ENCODE measurements at places on chromosomes 3 and 15.

DNA sequence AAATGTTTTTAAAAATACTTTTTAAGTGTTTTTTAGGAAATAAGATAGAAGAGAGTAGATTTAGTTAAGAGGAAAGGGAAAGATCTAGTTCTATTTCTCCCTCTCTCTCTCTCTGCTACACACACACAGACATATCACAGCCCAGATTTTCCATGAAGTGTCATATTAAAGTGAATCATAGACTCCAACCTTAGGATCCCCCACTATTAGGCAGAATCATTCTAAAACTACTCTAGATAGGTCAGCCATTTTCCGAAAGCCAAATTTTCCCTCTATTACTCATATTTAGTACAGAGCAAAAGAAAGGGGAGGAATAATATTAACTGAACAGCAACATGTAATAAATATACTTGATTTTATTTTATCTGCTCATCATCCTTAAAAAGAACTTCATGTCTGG lies 45.1 kb upstream of the RSL24D1 start:
- DNase-seq = no peak

DNA sequence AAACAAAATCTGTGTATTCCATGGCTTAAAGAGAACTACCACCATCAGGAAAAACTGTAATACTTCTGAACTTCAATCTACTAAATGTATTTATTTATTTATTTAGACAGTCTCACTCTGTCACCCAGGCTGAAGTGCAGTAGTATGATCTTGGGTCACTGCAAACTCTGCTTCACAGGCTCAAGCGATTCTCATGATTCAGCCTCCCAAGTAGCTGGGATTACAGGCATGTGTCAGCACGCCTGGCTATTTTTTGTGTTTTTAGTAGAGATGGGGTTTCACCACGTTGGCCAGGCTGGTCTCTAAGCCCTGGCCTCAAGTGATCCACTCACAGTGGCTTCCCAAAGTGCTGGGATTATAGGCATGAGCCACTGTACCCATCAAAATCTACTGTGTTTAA lies 202.3 kb upstream of the POU1F1 start:
- no peak for DNase-seq

DNA sequence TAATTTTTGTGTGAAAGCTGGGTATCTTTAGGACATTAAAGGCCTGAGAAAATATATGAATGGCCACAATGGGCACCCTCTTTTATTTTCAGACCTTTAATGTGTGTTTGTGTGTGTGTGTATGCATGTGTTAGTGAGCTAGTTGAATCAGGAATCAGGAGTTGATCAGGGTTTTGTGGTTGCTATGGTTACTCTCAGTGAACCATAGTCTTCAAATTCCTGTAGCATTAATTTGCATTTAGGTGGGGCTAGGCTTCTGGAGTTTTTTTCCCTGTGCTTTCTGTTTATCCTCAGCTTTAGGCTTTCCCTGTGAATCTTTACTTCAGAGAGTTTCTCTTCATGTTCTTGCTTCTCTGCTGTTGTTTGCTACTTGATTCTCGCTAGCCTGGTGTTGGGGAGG lies 122.0 kb upstream of the ONECUT1 start:
- DNase-seq = no peak

- no peak for DNase-seq
Observed at GRCh38 chr3:117836296-117836695, 1126.7 kb downstream of the TUSC7 start.

DNA sequence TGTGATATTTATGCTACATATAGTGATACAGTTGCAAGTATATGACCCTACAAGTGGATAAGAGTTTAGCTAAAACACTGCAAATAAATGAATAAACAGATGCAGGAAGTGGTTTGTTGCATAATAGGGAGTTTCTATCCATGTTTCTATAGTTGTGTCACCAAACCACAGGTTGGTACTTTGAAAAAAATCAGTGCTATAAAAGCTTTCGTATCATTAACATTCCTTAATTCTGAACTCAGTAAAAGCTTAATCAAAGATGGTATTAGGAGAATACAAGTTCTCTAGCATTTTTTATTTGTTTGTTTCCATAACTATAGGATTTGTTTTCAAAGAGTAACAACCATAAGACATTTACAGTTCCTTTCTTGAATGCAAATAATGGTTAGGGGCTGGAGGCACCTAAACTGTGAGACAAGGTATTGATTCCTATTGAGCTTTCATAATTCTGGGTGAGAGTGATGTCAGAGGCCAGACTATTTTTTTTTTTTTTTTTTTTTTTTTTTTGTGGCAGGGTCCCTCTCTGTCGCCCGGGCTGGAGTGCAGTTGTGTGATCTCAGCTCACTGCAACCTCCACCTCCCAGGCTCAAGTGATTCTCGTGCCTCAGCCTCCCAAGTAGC lies 29.6 kb downstream of the CPOX start:
- no peak for DNase-seq

GRCh38 chr3:156353563-156353962 lies 201.4 kb downstream of the SSR3 start:
- no peak for DNase-seq

DNA sequence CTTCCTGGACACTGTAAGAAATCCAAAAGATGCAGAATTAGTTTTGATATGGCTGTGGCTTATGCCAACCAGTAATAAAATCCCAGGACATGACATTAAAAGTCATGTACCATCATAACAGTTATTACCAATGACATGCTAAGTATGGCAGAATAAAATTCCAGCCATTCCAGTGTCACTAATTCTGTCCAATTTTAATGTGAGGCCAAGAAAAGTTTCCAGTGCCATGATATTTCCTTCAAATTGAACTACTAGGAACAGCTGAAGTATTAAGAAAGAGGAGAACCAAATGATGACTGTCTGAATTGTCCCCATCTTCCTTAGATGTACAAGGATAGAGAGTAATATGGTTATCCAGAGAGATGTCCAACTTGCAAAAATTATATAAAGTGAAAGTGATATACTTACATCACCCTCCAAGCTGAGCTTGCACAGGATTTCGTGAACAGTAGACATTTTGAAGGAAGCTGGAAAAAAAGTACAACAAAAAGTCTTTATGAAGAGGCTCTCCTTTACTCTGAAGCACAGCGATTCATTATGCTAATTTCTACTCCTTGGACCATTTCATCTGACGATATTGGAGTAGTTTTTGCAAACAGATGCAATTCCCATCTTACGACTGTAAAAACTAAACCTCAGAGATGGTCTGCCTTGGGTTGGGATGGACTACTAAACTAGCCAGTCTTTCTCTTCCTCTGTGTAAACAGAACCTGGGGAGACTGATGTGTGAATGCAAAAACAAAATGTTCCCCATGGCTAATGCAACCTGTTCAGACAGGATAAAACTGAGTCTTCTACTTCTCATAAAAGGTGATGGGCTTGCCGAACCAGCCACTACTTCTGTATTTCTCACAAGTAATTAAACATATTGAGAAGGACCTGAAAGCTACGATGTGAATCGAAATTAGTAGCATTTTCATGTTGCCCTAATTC lies 11.9 kb downstream of the ANXA2 start:
- no peak for DNase-seq

- no peak for DNase-seq
Observed at GRCh38 chr3:54836871-54837270, 91.0 kb downstream of the LRTM1 start.

GRCh38 chr15:79849789-79850188 lies 47.0 kb downstream of the MTHFS start:
- no peak for DNase-seq

DNA sequence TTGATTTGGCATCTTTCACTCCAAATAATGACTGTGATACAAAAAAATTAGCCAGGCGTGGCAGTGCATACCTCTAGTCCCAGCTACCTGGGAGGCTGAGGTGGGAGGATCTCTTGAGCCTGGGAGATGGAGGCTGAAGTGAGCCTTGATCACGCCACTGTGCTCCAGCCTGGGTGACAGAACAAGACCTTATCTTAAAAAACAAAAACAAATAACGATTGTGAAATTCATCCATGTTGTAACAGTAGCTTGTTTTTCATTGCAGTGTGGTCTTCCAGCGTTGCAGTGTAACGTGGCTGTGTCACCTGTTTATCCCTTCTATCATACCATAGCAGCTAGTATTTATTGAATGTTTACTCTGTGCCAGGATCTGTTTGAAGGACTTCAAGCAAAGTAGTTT lies 120.9 kb downstream of the ITPR1 start:
- DNase-seq = no peak

- DNase-seq = peak; percentile 50
Observed at GRCh38 chr15:60585743-60586708, 107.1 kb upstream of the ICE2 start.

DNA sequence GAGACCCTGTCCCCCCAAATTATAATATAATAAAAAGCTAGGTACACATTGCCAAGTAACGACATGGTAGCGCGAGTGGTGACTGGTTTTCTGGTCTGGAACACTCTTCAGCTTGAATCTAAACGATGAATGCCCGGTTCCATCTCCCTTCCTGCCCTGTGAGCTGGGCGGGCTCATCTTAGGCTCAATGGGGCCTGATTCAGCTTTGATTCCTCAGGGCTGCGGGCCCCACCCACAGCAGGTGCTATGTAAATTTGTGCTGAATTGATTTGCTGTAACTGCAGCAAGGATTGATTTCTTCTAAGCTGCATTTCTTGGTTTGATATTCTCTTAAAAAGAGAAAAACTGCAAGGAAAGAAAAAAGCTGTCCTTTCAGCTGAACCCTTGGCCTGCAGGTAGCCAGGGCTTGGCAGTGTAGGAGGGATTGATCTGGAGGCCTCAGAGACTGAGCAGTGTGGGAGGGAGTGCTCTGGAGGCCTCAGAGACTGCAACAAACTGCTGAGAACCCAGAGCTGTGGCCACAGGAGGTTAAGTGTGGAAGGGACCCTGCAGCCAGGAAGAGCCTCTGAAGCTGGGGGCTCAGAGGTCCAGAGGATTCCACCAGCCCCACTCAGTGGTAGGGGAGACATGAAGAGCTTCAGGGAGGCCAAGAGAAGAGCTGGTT lies 231.6 kb downstream of the XXYLT1 start:
- DNase-seq = no peak

- no peak for DNase-seq
Observed at GRCh38 chr15:88090481-88091011, 166.0 kb downstream of the NTRK3 start.

Measured in activated CD8-positive, alpha-beta memory T cell treated with anti-CD3 and anti-CD28 coated beads, Interleukin-2, amount 50 U/mL, for 4 hours (primary cell).